ENCODE measurements at places on chromosomes 16 and 17.

GRCh38 chr17:42067371-42068091 lies 17.1 kb upstream of the C17orf113 start:
- peak; percentile 84 for DNase-seq

DNA sequence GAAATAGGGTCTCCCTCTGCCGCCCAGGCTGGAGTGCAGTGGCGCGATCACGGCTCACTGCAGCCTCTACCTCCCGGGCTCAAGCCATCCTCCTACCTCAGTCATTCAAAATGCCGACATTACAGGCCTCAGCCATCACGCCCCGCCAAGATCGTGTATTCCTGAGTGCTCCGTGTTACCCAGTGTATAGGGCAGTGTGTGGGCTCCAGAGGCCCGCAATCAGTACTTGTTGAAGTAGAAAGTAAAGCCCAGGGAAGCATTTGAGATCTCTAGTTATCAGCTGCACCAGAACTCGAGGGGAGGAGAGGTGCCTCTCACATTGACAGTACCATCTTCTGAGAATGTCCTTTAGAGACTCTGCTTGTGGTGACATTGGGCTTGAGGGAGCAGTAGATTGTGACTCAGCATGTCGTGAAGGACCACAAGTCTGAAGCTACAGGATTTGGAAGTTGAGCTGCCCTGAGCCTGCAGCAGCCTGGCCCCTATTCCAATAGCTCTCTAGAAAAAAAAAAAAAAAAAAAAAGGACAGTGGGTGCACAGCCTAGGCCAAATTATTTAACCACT lies 1.1 kb upstream of the PRPSAP1 start:
- no peak for DNase-seq

GRCh38 chr17:33266611-33267010 lies 26.5 kb downstream of the ASIC2 start:
- DNase-seq = no peak

DNA sequence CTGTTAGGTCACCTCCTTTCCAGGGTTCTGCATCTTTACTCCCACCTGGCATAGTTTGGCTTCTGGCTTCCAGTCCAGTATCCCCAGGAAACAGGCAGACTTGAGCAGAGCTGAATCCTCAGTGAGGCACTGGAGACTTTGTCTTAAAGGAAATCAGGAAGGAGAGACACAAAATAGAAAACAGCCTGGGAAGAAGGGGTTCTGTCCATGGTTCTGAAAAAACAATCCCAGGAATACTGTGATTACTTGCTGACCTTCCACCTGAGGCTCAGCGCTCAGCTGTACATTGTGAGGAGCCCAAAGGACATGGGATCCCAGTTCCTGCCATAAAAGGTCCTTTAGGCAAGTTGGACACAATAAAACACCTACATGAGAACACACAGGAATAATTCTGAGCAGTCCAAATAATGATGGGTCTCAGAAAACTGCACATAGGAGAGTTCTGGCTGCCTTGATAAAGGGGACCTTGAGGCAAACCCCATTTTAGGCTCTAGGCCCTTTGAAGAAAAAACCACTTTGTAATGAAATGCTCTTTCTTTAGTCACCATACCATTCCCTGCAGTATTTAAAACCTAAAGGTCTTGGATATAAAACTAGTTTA lies 81.4 kb upstream of the CRHR1 start:
- DNase-seq = peak; percentile 39

DNA sequence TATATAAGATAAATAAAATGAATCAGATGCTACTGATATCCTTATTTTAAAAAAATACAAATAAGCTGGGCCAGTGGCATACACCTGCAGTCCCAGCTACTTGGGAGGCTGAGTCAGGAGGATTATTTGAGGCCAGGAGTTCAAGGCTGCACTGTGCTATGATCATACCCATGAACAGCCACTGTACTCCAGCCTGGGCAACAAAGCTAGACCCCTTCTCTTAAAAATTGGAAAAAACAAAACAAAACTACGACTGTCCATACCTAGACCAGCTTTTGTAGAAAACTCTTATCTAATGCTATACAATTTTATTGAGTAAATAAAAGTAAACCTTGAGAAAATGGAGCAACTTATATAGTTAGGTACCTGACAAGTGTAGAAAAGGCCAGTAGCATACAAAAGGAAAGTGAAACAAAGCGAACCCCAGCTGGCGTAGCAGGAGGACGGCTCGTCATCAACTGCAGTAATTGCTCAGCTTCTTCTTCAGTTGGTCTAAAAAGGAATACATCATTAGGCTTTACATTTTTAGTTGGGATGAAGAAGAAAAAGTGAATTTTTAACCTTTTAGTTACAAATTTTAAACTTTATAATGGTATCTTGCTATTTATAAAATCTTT lies 23.6 kb downstream of the INTS2 start:
- no peak for DNase-seq

DNA sequence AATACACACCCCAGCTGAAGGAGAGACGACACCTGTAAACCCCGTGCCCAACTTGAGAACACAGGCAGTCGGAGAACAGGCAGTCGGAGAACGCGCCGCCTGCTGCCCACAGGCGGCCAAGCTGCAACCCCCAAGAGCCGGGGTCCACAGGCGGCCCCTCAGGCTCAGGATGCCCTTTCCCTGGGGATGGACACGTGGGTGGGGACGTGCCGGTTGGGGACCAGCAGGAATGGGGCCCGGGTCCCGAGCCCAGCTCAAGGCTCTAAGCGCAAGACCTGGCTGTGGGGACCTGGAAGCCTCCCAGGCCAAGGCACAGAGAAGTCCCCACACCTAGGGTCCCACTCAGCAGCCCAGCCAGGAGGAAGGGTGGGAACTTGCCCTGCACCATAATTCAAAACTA lies 79.5 kb upstream of the GNG13 start:
- no peak for DNase-seq

DNA sequence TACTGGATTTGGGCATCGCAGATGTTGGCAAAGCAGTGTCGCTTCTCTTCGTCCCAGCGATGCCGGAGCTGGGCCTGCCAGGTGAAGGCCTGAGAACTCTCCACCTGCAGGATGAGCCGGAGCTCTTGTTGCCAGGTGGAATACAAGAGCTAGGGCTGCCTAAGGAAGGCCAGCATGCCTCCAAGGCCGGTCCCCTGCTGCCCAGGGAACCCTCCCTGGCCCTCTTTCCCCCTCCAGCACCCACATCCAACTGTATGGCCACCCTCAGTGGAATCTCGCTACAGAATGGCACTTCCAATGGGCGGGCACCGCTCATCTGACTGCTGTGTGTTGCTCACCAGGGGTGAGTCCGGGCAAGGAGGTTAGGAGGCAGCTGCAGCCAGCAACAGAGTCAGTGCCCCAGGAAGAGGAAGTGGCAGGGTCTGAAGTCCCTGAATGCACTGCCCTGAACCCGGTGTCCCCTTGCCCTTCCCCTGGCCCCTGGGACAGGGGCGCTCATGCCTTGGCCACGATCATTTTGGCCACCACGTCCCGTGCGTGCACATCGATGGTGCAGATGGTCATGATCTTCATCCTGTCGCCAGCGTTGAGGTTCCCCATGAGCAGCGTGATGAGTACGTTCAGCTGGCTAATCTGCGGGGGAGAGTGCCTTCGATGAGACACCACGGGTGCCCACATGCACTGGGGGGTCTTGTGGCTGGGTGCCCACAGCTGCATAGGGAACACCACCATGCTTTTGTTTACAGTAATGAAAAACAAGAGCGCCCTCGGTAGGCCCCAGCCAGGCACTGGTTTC lies 75.8 kb downstream of the DNAH17 start:
- no peak for DNase-seq

DNA sequence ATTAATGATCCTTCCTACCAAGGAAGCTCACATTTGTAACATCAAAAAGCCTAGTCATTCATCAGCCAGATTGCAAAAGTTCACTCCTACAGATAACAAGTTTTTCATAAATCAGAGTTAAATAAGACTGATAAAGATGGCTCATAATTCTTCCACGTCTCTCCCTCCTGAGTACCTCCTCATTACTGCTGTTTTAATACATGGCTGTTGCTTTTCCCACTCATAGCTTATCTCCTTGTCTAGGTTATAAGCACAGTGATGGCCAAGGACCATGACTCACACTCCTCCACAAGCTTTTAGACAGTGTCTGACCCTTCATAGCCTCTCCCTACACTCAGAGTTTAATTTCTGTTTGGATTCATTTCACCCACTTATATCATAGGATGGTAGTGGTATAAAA lies 100.9 kb upstream of the MON1B start:
- no peak for DNase-seq

GRCh38 chr17:44333371-44333770 lies 8.7 kb upstream of the SLC25A39 start:
- DNase-seq = no peak

GRCh38 chr17:46964315-46965265 lies 14.5 kb downstream of the RPRML start:
- DNase-seq = no peak

- peak; percentile 97 for DNase-seq
Measured at GRCh38 chr17:50209472-50210239, 8.2 kb upstream of the COL1A1 start.

DNA sequence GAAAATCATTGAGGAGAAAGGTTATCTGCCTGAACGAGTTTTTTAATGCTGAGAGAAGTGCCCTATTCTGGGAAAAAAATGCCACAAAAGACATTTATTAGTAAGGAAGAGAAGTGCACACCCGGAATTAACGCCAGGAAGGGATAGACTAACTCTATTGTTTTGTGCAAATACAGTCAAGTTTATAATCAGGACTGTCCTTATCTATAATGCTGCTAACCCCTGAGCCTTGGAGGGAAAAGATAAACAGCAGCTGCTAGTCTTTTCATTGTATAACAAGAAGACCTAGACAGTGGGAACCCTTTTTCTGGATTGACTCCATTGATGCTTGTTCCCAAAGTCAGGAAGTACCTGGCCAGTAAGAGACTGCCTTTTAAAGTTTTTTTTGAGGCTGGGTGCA lies 26.5 kb downstream of the BCAS3 start:
- no peak for DNase-seq

GRCh38 chr17:36511216-36511615 lies 23.5 kb downstream of the MYO19 start:
- DNase-seq = no peak

DNA sequence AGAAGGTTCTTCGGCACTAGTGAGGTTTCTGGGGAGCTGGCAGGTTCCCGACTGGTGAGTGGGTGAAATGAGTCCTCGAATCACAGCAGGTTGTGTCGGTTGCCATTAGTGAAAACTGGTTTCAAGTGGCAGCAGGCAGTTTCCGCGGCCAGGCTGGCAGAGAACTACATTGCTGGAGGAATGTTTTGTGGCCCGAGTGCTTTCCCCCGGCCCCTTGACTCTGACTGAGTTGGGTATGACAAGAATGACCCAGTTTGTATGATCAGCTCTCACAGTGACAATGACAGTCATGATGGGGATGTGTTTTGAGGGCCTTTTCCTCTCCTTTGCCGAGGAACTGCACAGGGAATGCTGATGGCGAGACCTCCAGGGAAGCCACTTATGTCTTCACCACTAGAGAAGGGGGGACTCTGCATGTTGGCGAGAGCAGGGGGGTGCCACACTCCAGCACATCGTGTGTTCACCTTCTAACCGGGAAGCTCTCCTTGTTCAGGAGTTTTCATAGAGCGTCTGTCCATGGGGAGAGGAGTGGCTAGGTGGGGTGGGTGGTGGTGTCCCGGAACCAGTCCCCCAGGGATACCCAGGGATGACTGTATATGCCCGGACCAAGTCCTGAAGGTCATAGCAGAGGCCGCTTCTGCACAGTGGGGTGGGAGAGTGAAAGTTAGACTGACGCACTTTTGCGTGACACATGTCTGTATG lies 206.0 kb upstream of the CHMP6 start:
- DNase-seq = no peak

DNA sequence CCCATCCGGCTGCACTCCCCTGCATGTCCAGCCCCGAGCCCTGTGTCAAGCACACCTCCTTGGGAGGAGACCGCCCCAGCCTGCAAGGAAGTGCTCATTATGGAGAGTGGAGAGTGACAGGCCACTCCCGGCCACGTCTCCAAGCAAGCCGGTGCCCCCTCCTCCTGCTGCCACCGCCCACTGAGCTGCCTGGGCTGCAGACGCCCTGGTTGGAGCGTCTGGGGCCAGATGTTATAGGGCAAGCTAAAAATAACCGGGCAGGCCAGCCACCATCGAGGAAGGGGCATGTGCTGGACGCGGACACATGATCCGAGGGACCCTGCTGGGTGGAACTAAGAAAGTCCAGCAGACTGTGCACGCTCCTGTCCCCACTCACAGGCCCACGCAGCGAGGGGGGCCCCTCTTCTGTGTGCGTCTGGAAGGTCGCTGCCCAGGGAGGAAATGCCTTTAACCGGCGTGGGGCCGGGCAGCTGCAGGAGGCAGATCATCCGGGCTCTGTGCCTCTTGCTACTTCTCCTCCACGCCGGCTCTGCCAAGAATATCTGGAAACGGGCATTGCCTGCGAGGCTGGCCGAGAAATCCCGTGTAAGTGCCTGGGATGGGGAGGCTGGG lies at the start of gene WFDC1:
Gene WFDC1, plus strand, starts transcription at position 348 of the 612 bp plus-strand sequence. Its CDS starts 94 bp downstream, at position 442.
- DNase-seq = no peak

DNA sequence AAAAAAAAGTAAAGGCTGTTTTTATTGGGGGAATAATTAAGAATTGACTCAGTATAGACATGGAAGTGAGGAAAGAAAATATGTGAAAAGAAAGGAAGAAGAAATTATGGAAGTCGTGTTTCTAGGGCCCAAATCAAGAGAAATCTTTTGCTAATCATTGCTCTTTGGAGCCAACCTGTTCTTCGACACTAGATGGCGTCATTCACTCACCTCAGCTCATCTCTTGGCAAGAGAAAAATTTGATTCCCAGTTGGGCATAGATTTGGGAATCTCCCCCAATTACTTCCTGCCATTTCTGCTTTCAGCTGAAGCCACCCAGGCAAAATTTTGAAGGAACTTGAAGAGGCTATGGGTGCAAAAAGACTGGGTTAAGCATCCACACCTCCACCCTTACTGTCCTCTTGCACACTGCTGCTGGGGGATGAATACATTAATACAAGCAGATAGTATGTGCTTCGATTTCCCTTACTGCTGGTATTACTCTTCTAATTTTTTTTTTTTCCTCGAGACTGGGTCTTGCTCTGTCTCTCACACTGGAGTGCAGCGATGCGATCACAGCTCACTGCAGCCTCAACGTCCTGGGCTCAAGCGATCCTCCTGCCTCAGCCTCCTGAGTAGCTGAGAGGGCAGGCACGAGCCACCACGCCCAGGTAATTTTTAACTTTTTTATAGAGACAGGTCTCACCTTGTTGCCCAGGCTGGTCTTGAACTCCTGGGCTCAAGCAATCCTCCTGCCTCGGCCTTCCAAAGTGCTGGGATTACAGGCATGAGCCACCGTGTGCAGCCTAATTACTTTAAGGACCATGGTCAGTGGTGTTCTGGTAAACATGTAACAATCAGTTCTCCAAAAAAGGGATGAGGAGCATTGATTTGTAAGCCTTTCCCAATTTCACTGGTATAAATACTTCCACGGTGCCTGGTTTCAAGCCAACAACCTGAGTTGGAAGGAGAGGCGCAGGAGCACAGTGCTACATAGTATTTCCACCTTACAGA lies 13.5 kb downstream of the PSMD7 start:
- peak; percentile 66 for DNase-seq
